ENCODE measurements at places on chromosomes 1 and 21.

- DNase-seq: no peak
These were observed 9.8 kb downstream of the GREM2 start for GRCh38 chr1:240602189-240602588.

DNA sequence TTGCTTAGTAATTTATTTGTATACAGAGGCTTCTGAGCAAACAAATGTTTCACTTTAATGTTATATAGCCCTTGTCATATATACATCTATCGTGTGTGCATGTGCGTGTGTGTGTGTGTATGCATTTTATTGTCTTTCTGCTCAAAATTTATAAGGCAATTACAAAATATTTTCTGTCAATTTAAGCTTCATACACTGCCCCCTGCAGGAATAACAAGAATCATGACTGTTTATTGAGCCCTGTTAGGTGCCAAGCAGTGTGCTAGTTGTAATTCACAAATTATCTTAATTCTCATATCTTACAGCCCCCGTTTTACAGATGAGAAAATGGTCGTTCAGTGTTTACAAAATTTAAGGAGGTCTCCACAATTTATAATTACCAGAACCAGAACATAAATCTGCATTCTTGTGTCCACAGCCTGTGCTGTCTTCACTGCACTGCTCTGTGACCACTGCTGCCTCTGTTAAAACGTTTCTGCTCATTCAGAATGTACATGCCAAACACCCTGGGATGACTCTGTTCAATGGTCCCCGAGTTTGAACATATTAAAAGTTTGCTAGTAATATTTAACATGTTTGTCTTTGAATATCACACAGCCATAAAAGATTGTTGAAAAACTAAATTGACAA is 181.3 kb downstream of the ATP6V1G3 start:
- DNase-seq: no peak

DNA sequence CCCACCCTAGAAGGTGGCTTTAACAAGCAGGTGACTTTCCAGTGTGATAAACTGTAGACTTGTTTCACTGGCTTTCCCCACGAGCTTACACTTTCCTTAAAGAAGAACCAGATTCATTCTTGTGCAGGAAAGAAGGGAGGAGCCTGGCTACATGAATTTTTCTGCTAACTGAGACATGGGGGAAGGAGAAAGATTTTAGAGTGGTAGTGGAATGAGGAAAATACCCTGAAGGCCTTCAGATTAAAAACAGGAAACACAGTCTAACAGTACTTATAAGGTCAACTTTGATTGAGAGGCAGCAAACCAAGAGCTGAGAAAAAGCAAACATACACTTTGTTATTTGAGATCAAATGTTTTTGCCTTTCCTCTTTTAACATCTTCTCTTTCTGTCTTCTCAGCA is 640.9 kb upstream of the PLXNA2 start:
- peak; percentile 5 for DNase-seq

DNA sequence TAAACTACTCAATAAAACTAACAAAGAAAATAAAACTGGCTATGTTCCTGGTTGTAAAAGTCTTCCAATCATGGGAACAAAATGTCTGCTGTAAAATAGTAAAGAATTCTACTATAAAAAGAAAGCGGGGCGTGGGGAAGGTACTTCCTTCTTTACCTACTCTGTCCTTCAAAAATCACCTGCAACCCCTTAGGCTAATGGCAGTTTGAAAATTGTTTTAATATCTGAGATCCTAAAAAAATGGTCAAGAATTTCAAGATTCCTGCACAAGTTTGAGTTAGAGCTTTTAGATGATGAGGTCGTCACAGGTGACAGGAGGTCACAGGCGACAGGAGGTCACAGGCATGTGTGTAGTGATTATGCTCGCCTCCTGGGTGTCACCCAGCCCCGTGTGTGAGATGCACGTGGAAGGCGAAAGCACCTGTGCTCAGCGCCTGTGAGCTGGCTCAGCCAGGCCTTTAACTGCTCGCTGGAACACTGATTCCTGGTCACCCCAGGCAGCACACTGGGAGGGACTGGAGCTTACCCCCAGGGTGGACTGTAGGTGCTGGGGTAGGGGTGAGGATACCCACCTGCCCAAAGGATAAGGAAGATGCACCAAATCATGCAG is 18.6 kb upstream of the TMPRSS2 start:
- no peak for DNase-seq

DNA sequence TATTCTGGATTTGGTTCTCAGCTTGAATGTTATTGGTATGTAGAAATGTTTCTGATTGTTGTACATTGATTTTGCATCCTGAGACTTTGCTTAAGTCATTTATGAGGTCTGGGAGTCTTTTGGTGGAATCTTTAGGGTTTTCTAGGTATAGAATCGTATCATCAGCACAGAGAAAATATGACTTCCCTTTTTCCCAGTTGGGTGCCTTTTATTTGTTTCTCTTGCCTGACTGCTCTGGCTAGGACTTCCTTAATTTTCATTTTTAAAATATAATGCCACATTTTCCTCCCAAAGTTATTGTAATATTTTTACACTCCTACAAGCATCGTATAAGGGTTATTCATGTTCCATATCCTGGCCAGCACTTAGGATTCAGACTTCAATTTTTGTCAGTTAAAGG is 111.1 kb downstream of the FNBP1L start:
- no peak for DNase-seq

DNA sequence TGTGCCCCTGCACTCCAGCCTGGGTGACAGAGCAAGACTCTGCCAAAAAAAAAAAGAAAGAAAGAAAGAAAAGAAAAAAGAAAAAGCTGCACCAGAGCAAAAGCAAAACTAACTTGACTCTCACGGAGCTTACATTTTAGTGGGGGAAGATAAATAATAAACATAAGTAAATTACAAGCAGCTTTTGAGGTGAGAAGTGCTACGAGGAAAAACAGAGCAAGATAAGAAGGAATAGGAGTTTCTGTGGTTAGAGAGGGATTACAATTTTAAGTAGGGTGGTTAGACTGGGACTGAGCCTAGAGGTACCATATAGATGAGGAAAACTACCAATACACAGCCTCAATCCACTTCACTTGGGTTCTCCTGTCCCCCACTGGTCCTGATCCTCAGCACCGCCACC is 43.9 kb downstream of the TGFBR3 start:
- no peak for DNase-seq

- DNase-seq: no peak
These were observed 8.6 kb upstream of the EDN2 start for GRCh38 chr1:41493117-41493536.

DNA sequence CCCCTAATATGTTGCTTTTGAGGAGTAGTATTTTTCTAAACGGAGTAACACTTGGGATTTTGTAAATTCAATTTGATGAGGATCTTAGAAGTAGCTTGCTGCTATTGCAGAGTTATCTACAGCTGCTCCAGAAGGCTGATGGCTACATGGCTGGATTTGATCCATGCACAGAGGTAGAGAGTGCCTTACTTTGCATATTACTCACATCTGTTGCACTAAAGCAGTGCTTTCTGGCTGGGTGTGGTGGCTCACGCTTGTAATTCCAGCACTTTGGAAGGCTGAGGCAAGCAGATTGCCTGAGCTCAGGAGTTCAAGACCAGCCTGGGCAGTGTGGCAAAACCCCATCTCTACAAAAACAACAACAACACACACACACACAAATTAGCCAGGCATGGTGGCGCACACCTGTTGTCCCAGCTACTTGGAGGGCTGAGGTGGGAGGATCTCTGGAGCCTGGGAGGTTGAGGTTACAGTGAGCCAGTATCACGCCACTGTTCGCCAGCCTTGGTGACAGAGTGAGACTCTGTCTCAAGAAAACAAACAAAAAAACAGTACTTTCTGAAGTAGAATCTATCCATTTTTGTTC is 24.6 kb downstream of the RALGPS2 start:
- no peak for DNase-seq

DNA sequence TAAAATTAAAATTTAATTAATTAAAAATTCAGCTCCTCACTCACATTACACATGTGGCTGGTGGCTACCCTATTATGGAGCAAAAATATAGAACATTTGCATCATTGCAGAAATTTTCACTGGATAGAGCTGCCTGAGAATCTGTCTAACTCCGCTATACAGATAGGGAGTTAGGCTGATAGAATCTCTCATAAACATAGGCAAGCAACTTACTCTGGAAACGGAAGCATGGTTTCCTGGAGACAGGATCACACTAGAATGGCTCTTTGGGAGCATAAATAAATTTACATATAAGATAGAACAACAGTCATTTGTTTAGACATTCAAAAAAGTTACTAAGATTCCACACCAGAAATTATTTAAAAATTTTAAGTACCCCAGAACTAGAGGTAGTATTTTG is 12.2 kb upstream of the LAMC2 start:
- DNase-seq: no peak

DNA sequence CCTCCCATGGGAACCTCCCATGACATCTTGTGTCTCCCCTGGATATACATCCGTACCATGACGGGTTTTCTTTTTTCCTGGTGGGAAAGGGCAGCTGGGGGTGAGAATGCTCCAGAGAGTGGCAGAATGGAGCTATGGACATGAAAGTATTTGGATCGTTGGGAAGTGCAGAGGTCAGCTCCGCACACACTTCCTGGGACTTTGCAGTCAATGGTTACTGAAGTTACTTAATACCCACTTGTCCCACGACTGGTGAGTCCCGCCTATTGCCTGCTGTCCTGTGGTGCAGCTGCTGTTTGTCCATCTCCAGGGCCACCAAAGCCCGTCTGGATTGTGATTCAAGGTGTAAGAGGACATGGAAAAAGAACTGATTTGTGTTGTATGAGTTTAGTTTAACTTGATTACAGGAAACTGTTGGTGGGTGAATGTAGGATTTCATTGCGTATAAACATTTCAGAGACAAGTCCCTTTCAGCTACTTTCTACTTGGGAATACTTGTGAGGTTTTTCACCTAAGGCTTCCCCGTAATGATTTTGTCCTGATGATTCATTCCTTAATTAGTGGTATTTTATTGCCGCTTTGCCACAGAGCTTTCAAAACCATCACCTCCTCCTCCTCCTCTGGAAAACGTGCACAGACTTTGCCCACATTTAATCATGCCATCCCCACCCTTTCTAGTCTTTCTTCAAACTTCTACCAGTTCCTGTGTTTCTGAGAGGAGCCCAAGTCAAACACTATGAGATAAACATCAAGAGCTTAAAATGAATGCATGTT is 308.8 kb downstream of the KIF26B start:
- no peak for DNase-seq

DNA sequence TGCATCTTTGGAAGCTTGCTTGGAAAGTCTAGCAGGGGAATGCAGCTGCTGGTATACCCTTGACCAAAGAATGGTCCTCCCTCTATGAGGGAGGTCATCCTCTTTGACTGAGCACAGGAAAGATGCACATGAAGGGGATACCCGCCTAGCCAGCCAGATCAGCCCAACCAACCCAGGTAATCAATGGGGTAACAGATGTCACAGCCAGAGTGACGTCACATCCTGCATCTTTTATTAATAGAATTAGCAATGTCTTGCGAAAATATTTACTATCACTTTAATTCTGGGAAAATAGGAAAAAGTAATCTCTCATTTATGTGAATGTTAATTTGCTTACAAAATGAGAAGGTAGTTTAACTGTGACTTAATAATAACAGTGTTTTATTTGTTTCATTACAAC is 25.6 kb upstream of the PTBP2 start:
- DNase-seq: no peak

GRCh38 chr1:94384485-94385265 is 33.5 kb upstream of the ABCD3 start:
- peak; percentile 36 for DNase-seq

- no peak for DNase-seq
These were observed 47.8 kb downstream of the PIK3CD start for GRCh38 chr1:9699361-9699760.

DNA sequence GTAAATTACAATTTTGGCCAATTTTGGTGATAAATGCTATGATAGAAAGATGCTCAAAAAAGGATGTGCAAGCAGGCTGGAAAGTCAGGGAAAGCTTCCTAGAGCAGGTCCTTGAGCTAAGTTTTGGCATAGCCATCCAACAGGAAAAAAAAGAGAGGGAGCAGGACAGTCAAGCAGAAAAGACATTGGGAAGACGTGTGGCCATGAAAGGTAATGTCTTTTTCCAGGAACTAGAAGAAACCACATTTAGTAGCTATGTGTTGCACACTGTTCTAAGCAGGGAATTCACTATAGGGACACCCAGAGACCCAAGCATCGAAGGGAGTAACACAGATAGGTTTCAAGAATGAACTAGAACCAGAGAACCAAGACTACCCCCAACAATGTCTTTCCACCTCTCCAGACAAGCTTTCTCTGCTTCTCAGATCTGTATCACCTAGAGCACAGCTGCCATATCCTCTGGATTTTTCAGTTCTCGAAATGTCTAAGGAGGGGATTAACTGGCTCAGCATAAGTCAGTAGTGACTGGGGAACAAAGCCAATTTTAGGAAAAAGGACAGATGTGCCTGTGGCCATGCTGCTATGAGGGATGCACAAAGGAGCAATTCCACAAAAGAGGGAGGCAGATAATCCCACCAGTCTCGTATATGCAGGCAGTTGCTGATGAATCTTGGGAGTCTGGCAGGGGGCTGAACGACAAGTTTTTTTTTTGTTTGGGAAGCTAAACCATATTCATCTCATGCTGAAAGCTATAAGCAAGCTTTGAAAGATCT is 97.1 kb upstream of the DAB1 start:
- DNase-seq: no peak

GRCh38 chr1:169692756-169693460 is 18.5 kb downstream of the SELL start:
- DNase-seq: no peak

DNA sequence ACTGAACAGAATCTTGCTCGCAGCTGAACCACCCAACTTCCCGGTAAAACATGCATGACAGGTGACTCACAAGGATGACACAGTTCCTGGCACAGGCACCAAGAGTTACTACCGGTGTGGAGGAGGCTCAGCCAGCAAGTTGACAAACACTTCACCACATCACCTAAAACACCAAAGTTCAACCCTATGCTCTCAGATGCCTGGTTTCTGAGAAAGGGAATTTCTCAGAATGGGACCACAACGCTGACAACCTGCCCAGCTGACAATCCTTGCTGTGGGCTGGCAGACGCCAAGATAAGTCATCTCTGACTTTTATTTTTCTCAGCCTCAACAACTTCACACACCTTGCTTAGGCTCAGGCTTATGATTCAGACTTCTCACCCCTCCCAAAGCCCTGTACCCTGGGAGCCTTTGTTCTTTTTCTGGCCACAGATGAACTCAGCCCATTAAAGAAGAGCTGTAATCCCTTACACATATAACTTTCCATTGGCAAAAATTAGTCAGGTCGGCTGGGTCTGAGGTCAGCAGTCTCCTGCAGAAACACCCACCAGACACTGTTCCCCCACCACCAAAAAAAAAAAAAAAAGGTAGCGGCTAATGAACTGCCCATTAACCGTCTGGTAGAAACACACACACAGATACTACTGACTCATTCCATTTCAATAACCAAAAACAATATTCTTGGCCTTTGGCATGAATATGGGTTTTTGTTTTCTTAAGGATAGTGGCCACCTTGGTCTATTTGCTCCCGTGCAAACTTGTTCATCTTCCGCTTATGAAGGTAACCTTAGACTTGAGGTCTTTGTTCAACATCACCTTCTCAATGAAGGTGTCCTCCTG is 10.8 kb upstream of the TIAM1 start:
- no peak for DNase-seq

DNA sequence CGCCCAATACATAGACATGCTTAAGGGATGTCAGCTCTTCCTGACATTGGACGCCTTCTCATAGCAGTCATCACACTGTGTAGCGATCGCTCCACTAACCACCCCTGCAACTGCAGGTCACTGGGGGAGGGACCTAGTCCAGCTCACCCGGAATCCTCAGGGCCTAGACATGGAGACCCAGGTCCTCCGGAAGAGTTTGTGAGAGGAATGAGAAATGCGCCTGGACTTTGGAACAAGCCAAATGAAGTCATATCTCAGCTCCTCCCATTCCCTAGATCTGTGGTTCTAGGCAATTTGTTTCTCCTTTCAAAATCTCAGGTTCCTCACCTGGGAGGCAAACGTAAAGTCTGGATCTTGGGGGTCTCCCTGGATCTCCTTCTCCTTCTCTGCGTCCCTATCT is 253.3 kb downstream of the KAZN start:
- no peak for DNase-seq

Data from right lung (tissue), 10 donors.